WERI-Rb-1 (cell line): ENCODE measurements at places on chromosomes 3 and 15.

- DNase-seq, result no peak
Measured at GRCh38 chr15:75808563-75808962, 34.7 kb upstream of the UBE2Q2 start.

- no peak for DNase-seq
Measured at GRCh38 chr3:123658118-123658851, 73.4 kb upstream of the HACD2 start.

GRCh38 chr3:119434703-119435102 is 28.7 kb downstream of the TMEM39A start:
- DNase-seq, result no peak

DNA sequence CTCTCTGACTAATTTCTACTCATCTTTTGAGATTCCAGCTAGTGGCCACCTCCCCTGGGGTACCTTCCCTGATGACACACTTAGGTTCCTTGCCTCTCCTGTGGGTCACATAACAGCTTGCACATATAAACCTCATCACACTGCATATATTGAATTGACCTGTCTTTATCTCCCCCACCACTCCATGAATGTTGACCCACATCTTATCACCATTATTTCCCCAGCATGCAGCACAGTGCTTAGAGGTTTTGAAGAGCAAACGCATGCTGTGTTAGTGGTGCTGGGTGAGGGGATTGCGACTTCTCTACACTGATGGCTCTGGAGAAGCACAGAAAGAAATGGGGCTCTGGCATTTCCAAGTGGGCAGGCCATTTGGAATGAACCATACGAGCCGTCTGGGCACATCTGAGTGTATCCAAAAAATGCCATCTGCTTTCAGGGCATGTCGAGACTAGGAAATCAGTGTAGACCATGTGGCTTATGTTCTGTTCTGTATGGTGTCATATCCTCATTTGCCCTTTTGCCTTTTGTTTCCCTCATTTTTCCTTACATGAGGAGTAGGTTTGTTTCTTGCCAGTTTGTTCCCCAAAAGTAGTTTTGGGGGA is 333.2 kb upstream of the TRIM42 start:
- no peak for DNase-seq

- no peak for DNase-seq
Measured at GRCh38 chr15:63134245-63134985, 12.8 kb downstream of the LACTB start.

- DNase-seq, result no peak
Measured at GRCh38 chr3:74591342-74591741, 23.1 kb downstream of the CNTN3 start.

GRCh38 chr15:52171807-52172206 is 19.4 kb downstream of the GNB5 start:
- DNase-seq, result no peak

DNA sequence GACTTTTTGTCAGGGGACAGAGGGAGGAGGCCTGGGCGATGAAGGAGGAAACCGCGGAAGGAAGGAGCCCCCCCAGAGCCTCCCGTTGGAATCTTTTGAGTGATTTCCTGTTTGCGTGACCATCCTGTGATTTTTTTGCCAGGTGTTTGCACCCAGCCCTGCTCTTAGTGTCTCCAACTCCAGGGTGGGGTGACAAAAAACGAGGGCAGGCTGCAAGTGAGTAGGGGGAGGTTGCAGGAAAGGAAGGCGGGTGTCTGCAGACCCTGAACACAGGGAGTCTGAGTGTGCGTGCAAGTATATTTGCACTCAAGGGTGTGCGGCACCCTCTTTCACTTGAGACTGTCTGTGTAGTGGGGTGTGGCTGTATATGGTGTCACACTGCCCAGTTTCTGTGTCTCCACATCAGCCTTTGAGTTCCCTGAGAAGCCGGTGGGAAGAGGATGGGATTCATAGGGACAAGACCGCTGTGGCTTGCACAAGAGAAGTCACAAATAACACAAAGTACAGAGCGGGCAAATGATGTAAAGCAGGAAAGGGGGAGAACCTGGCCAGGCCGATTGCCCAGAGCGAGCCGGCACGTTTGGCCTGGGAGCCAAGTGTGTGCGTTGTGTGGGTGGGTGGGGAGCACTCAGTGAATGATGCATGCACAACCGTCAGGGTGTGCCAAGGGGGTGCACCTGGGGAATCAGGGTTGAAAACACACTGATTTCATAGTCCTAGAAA is 6.6 kb downstream of the ISLR2 start:
- no peak for DNase-seq

GRCh38 chr3:66479532-66479947 is 21.3 kb downstream of the LRIG1 start:
- no peak for DNase-seq

DNA sequence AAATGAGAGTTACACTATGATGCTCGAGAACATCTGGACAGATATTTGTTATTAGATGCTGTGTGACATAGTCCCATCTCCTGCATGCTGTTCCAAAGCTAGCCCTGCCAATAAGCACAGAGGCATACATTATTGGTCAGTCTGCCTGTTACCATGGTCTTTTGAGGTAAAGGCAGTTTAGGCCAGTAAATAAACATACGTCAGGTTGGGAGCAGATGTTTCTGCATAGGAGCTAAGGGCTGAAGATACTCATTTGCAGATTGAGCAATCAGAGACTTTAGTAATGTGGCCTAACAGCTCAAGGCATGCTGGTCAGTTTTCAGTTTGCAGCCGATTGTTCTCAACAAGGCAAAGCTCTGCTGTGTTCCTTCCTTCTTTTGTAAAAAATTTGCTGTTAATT is 192.9 kb downstream of the ADAMTSL3 start:
- DNase-seq, result no peak

GRCh38 chr3:102195198-102195948 is 239.4 kb upstream of the ZPLD1 start:
- DNase-seq, result no peak

GRCh38 chr15:40146037-40146436 is 14.8 kb upstream of the BUB1B start:
- no peak for DNase-seq

GRCh38 chr3:126194713-126195305 is 14.4 kb upstream of the ALDH1L1 start:
- no peak for DNase-seq

DNA sequence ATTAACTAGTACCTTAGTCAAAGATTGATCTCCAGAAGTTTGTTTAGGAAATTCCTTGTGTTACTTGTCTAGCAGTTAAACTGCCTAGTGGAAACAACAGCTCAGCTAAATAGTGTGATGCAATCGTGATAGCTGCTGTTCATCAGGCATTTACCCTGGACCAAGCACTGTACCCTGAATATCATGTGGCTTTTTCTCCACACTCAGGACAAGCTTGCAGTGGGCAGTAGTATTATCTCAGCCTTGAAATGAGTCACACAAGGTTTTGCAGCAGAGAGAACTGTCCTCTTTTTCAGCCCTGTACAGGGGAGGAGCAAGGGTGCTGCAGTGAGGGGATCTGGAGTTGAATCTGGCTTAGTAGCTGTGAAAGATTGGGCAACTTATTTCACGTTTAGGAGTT is 208.4 kb downstream of the TP63 start:
- DNase-seq, result no peak

DNA sequence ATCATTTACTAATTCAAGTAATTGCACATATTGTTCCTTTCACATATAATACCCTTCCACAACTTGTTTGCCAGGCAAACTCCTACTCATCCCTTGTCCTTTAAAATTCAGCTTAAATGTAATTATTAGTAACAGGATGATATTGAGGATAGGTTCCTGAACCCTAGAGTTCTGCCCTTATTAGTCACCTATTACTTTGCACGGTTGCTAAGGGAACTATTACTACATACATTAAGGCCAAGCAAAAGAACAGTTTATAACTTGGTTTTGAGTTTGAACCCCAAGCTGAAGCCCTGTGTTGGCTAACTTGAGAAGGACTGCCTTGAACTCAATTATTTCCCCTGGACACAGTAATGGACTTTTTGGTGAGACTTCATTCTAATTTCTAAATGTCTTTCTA is 529.7 kb downstream of the IGSF11 start:
- DNase-seq, result no peak

- DNase-seq, result no peak
Measured at GRCh38 chr3:35744419-35744818, 105.1 kb downstream of the ARPP21 start.

DNA sequence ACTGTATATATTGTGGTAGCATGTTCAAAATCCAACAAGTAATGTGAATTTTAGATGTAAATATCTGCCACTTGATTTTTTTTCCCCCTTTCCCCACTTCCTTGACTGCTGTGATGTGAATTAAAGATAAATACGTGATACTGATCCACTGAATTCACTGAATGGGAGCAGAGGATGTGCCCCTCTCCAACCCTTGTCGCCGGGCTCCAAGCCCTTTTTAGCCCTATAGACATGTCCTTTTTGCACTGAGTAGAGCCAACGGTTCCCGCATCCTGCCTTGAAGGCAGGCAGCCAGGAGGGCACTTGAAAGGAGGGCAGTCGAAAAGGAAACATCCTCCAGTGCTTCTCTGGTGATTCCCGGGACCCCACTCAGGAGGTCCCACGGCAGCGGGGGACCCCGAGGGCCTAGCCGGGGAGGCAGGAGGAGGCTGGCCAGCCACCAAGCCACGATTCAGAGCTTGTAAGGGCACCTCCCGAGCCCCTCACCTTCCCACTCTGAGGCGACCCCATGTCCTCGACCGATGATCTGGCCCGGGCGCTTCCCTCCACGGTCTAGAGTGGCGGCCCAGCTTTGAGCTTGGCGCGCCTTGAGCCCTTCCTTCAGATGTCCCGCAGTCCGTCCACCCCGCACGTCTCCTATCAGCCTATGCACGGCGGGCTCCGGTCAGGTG is 901 bp upstream of the MANF start:
- no peak for DNase-seq

DNA sequence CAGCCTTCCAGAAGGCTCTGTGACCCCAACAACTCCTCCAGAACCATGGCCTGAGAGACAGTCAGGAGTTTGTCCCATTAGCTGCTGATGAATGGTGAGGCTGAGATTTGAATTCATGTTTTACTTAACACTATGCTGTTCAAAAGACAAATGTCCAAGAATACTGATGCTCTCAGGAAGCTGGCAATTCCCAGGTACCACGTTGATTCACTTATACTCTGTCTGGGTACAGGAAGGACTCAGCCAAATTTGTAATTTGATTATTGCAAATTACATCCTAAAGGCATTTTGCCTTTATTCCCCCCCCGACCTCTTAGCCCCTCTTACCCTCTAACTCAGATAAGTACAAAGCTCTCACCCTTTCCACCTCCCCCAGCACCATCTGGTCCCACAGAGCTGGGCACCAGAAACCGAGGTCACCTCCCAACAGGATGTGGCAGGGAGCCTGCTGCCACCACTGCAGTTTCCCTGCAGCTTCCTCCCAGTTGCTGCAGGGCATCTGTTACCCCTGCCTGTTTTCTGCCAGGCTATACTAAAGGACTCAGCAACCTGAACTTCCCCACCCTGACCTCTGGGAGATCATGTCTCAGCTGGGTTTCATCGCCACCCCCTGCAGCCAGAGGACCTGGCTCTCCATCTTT is 33.6 kb downstream of the EAF1 start:
- DNase-seq, result peak; percentile 59

- DNase-seq, result no peak
Measured at GRCh38 chr15:45799508-45799907, 164.7 kb downstream of the SQOR start.

DNA sequence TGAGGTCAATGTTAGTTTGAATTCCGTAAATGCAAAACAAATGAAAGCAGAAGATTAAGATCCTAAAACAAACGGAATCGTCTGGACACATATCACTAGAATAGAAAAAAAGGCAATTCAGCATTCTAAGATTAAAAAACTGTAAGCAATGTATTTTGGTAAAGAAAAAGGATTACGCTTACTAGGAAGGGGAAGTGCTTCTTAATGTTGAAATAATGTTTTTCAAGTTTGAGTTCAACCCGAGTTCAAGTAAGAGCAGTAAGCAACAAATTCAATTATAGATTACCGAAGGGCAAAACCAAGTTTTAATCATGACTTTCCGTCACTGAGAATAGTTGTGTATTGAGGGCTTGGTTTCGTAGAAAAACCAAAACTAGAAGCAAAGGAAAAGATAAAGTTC is 637 bp downstream of the CIP2A start:
- no peak for DNase-seq

DNA sequence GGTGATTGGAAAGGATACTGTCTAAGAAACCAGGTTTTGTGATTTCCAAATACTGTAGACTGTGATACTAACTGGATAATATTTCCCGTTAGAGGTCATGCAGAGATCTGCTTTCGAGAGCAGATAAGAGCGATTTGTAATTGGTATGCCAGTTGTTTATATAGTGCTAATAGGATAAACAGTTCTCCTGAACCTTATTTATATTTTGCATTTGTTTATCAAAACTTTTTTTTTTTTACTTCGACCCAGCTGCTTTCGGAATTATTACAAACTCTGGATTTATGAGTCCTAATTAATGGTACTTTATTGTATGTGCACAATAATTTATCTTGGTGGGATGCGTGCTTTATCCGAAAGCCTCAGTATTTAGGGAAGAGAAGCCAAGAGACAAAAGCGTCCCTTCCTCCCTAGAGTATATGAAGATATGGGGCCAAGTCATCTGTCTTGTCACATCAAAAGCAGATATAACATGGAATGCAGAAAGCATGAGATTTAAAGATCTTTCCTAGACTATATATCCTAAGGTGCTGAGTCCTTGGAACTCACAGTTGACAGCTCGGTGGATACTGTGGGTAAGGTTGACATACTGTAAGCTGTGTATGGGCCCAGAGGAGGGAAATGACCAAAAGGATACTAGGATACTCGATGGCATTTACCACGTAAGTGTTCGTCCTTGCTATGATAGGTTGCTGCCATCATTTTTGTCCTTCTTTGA is 62.2 kb downstream of the SMAD6 start:
- no peak for DNase-seq

DNA sequence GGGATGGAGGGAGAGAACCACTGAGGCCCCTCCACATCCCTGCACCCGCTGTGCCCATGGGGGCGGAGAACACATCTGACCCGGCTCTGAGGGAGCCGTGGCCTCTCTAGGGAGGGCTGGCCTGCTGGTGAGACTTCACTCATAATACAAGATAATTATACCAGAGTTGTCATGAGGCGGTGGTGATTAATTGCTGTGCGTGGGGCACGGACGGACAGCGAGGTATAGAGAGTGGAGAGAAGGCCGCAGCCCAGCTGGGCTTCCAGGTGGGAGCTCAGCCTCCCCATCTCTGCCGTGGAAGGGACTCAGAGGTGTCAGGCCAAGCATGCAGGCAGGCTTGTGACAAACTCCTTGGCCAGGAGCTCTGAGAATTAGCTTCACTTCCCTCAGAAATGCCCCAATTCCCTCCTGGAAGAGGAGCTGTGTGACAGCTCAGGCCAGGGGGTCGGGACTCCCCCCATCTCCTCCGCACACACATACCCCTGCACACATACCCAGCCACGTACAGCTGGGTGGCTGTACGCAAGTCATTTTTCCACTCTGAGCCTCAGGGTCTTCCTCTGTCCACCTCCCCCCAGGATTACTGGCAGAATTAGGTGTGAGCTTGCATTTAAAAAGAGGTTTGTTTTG is 6.0 kb upstream of the GATA2 start:
- no peak for DNase-seq

- no peak for DNase-seq
Measured at GRCh38 chr3:128434524-128434923, 32.2 kb downstream of the DNAJB8 start.

- no peak for DNase-seq
Measured at GRCh38 chr3:192801985-192802384, 74.6 kb upstream of the FGF12 start.
